ENCODE measurements at places on chromosomes 16 and 17. TPM values are rescaled to one million over a fixed set of nuclear protein-coding genes. Genes with fewer than 3 reads are reported as not detected.

DNA sequence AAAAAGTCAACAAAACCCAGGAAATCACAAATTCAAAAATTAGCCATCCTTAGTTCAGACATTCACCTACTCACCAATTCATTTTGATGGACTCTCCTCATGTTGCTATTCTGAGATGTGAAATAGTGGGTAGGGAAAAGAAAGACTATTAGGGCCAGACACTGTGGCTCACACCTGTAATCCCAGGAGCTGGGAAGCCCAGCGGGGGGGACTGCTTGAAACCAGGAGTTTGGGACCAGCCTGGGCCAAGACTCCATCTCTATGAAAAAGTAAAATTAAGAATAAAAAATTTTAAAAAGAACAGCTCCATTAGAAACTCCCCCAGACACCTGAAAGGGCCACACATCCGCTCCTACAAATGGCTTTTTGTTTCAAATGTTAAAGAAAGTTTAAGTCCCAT is 21.4 kb downstream of the UBE2O start:
- H3K36me3 ChIP-seq: no peaks in the 10 kb centered on the region
- peaks cover 22% of the 10 kb centered on the region for H3K4me1 ChIP-seq
- no peak for DNase-seq
- no peaks in the 10 kb centered on the region for H3K27me3 ChIP-seq

Gene EXOC3L1
- 1.3 TPM for polyA plus RNA-seq

- no peaks in the 10 kb centered on the region for H3K27me3 ChIP-seq
- H3K4me3 ChIP-seq: no peak overlapping the region
- DNase-seq: no peak
- H3K36me3 ChIP-seq: peaks cover 51% of the 10 kb centered on the region
- H3K27ac ChIP-seq: no peak overlapping the region
These were observed 44.0 kb downstream of the MARVELD3 start for GRCh38 chr16:71669926-71670536.

Gene TP53TG3F
- not detected for polyA plus RNA-seq

DNA sequence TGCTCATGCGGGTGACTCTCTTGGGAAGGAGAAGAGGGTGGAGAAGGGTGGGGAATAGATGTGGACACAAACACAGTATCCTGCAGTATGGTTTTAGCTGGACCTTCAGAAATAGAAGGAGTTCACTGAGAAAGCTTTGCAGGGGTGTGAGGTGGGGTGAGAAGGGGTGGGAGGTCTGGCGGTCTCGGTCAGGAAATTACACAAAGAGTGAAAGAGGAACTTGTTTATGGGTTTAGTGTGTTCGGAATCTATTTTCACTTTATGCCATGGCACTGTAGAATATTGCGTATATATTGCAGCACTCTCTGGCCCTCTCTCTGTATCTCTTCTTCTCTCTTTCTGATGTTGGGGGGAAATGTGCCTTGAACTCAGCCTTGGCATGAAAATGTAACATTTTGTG is 148.2 kb upstream of the GOT2 start:
- no peak overlapping the region for H3K27ac ChIP-seq
- no peaks in the 10 kb centered on the region for H3K27me3 ChIP-seq
- no peak overlapping the region for H3K4me3 ChIP-seq

DNA sequence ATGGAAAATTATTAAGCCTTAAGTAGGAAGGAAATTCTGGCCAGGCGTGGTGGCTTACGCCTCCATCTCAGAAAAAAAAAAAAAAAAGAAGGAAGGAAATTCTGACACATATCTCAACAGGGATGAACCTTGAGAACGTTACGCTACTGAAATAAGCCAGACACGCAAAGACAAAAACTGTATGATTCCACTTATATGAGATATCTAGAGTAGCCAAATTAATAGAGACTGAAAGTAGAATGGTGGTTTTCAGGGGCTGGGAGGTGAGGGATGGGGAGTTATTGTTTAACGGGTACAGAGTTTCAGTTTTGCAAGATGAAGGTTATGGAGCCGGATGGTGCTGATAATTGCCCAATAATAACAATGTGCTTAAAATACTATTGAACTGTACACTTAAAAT is 16.2 kb upstream of the HNF1B start:
- 0 out of 2 replicates have a peak, but pooled peaks cover 3% of the 10 kb centered on the region for H3K27me3 ChIP-seq
- H3K27ac ChIP-seq: no peak overlapping the region
- H3K4me3 ChIP-seq: no peak overlapping the region
- DNase-seq: no peak

DNA sequence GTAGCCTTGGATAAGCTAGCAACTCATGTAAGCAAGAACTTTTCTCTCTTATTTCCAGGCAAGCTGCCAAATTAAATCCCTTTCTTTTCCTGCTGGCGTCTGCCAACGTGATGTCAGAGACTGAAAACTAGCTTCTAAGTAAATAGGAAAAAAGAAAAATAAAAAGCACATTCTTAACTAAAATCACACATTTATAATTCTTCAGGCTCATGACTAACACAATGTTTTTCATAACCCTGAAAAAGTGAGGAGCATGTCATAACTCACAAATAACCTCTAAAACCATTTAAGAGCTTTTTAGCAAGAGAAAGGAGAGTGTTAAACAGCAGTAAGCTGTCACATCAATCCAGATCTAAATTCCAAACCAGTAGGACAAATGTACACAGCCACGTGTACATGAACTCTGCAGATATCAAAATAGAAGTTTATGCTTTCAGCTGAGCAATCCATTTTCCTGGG is 110.0 kb downstream of the N4BP1 start:
- H3K27ac ChIP-seq: no peak overlapping the region
- no peaks in the 10 kb centered on the region for H3K36me3 ChIP-seq
- no peak for DNase-seq
- H3K4me3 ChIP-seq: no peak overlapping the region
- no peaks in the 10 kb centered on the region for H3K4me1 ChIP-seq

Gene SNX20
- polyA plus RNA-seq: not detected

- H3K36me3 ChIP-seq: no peaks in the 10 kb centered on the region
- no peak for DNase-seq
- no peak overlapping the region for H3K4me3 ChIP-seq
These were observed 251.4 kb upstream of the KIF2B start for GRCh38 chr17:53571342-53571741.

DNA sequence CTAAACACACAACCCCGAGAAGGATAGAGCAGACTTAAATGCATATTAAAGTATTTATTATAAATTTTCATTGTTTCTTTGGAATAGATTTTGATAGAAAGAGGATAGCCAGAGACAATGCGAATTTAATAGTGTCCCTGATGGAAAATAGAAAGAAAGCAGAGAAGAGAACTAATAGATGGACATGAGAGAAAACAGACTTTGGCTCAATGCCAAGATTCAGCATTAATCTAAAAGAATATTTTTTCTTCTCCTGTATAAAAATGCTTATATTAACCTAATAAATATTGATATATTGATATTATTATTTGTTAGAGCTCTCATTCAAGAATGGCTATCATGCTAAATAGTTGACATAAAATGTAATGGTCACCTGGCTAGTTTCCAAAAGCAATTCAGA is 173.4 kb downstream of the KIF2B start:
- H3K27me3 ChIP-seq: no peaks in the 10 kb centered on the region
- DNase-seq: no peak
- H3K27ac ChIP-seq: no peak overlapping the region
- H3K4me1 ChIP-seq: no peaks in the 10 kb centered on the region
- H3K36me3 ChIP-seq: no peaks in the 10 kb centered on the region

DNA sequence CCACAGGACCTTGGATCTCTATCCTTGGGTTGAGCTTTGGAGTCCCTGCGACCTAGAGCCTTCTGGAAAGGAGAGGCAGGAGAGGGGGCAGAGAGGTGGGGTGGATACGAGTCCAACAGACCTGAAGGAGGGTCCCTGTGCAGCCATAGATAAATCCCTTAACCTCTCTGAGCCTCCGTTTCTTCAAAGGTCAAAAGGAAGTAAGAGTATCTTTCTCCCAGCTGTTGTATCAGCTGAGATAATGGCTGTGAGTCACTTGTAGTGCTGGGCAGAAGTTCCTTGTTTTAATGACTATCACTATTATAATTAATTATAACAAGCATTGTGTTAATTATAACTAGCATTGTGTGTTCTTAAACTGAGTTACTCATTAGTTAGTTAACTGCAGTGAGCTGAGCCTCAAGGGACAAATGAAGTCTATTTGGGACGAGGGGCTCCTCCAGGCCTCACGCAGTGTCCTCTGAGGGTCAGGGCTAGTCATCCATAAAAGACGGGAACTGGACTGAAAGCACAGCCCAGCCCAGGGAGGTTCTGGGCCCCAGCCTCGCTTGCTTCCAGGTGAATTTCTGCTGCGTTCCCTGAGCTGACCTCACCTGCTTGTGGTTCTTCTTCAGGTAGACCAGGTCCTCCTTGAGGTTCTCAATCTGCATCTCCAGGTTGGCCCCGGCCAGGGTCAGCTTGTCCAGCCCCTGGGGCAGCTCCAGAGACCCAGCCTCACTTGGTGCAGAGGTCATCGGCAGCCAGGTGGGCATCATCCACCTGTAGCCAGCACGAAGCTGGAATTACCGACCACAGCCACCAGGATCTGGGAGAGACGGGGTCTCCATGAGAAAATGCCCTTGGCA is 5.7 kb upstream of the KRT17 start:
- no peaks in the 10 kb centered on the region for H3K27me3 ChIP-seq
- H3K4me3 ChIP-seq: no peak overlapping the region
- H3K27ac ChIP-seq: no peak overlapping the region
- no peaks in the 10 kb centered on the region for H3K36me3 ChIP-seq

Gene NTN1
- 2.0 TPM for polyA plus RNA-seq

DNA sequence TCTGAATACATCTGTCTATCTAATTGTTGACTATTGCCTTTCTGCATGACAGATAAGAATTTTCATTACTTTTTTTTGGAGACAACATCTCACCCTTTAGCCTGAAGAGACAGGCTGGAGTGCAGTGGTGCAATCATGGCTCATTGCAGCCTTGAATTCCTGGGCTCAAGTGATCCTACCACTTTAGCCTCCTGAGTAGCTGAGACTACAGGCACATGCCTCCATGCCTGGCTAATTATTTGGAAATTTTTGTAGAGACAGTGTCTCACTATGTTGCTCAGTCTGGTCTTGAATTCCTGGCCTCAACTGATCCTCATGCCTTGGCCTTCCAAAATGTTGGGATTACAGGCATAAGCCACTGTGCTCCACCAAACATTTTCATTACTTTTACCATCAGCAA is 99.8 kb upstream of the ELAC2 start:
- H3K4me3 ChIP-seq: no peak overlapping the region
- no peak for DNase-seq
- H3K4me1 ChIP-seq: no peaks in the 10 kb centered on the region
- H3K27ac ChIP-seq: no peak overlapping the region
- H3K27me3 ChIP-seq: no peaks in the 10 kb centered on the region

DNA sequence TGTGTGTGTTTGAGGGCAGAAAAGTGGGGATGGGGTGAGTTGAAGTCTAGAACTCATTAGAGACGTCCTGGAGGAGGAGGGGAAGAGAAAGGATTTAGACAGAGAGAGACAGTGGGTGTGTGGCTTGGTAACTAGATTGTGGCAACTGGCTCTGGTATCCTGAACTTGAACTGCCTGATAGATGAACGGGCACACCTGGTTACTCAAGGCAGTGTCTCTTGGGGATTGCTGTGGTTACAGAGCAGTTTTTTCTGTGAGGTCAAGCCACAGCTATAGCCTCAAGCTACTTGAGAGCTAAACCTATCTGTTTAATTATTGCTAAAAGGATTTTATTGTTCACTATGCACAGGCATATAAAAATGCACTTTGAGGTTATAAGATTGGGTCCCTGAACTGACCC is 29.8 kb upstream of the MYH2 start:
- H3K4me1 ChIP-seq: no peaks in the 10 kb centered on the region
- no peaks in the 10 kb centered on the region for H3K27me3 ChIP-seq
- H3K4me3 ChIP-seq: no peak overlapping the region
- no peaks in the 10 kb centered on the region for H3K36me3 ChIP-seq
- no peak for DNase-seq
- H3K27ac ChIP-seq: no peak overlapping the region

Gene SLC2A4
- 6.9 TPM for polyA plus RNA-seq

DNA sequence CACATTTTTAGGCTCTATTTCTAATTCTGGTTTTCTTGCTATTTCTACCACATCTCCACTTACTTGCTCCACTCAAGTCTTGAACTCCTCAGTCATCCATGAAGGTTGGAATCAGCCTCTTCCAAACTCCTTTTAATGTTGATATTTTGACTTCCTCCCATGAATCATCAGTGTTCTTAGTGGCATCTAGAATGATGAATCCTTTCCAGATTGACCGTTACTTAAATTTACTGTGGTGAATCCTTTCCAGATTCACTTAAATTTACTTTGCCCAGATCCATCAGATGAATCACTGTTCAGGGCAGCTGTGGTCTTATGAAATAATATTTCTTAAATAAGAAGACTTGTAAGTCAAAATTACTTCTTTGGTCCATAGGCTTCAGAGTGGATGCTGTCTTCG is 32.4 kb downstream of the CLTC start:
- no peak overlapping the region for H3K4me3 ChIP-seq
- no peak overlapping the region for H3K27ac ChIP-seq
- H3K36me3 ChIP-seq: peaks cover 76% of the 10 kb centered on the region
- DNase-seq: no peak
- H3K27me3 ChIP-seq: no peaks in the 10 kb centered on the region
- no peaks in the 10 kb centered on the region for H3K4me1 ChIP-seq

- no peak overlapping the region for H3K4me3 ChIP-seq
- H3K4me1 ChIP-seq: no peaks in the 10 kb centered on the region
- H3K27me3 ChIP-seq: no peaks in the 10 kb centered on the region
- no peak for DNase-seq
These were observed 19.2 kb downstream of the RBFOX1 start for GRCh38 chr16:7351610-7352510.

GRCh38 chr17:11900041-11900476 is 97.2 kb downstream of the ZNF18 start:
- H3K27ac ChIP-seq: no peak overlapping the region
- H3K27me3 ChIP-seq: no peaks in the 10 kb centered on the region
- peaks cover 3% of the 10 kb centered on the region for H3K4me1 ChIP-seq
- DNase-seq: no peak

Gene CLEC3A
- polyA plus RNA-seq: not detected

- H3K27me3 ChIP-seq: peaks cover 3% of the 10 kb centered on the region
- no peak overlapping the region for H3K27ac ChIP-seq
- H3K36me3 ChIP-seq: no peaks in the 10 kb centered on the region
These were observed 753 bp downstream of the SLC16A11 start for GRCh38 chr17:7043182-7043496.

Gene SALL1
- 33.7 TPM for polyA plus RNA-seq

- H3K27me3 ChIP-seq: peaks cover 42% of the 10 kb centered on the region
- H3K4me3 ChIP-seq: peak within 1 kb of the TSS; percentile 85
- DNase-seq: no peak
- no peak within 1 kb of the TSS for H3K27ac ChIP-seq
- H3K4me1 ChIP-seq: peaks cover 13% of the 10 kb centered on the region
These were observed at the start of gene FMNL1 for GRCh38 chr17:45221081-45222013. FMNL1 (plus strand) TSS chr17:45221885; CDS start chr17:45222125, 240 bp downstream.

Gene INO80E
- polyA plus RNA-seq: 110 TPM

DNA sequence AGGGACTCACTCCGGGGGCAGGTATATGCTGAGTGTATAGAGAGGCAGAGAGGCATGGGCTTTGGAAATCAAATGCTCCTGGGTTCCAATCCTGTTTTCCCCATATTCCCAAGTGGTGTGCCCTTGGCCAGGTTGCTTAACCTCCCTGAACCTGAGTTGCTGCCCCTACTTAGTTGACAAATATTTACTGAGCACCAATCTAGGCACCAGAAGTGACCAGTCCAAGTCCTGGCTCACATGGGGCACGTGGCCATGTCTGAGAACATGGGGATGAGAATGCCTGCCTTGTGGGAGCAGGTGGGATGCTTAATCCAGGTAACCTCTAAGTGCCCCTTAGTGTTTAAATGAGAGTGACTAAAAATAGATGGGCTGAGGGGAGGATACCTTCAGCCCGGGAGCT is 4.2 kb downstream of the SOCS3 start:
- peaks cover 19% of the 10 kb centered on the region for H3K36me3 ChIP-seq
- DNase-seq: no peak
- peaks cover 27% of the 10 kb centered on the region for H3K27me3 ChIP-seq

Gene ZACN
- polyA plus RNA-seq: not detected

Gene FOXJ1
- 4.7 TPM for polyA plus RNA-seq
